ENCODE measurements at places on chromosomes 12 and 14.

DNA sequence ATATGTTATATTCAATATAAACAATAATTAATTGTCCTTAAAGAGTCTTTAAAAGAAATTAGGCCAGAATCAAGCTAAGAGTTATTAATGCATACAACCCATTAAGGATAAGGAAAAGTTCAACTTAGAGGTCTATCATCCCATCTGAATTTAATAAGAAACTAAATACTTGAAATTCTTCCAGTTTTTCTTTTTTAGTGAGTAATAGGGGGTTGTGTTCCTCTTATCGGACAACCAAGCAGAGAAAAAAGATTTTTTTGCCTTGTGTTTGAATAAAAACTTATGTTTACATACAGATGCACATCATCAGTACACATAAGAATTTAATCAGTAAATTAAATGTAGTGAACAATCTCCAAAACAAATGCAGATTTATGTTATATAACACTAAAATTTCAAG is 32.5 kb downstream of the PAWR start:
- DNase-seq = no peak

DNA sequence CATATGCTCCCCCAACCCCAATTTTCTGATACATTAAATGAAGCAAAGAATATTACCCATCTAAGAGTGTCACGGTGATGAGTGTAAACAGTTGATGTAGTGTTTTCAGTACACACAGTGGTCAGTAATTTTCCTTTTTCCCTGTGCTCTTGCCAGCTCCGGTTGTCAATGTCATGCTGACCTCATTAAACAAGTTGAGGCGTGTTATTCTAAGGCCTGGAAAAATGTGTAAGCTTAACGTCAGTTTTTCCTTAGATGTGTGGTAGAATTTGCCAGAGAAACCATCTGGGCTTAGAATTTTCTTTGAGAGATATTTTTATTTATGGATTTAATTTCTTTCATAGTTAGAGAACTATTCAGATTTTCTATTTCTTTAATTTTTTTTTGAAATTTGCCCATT is 11.7 kb upstream of the SERPINA6 start:
- DNase-seq = no peak

- no peak for DNase-seq
Observed at GRCh38 chr14:100834082-100834793, 8.3 kb downstream of the MEG3 start.

GRCh38 chr12:130192642-130193345 is 30.5 kb downstream of the FZD10 start:
- no peak for DNase-seq

DNA sequence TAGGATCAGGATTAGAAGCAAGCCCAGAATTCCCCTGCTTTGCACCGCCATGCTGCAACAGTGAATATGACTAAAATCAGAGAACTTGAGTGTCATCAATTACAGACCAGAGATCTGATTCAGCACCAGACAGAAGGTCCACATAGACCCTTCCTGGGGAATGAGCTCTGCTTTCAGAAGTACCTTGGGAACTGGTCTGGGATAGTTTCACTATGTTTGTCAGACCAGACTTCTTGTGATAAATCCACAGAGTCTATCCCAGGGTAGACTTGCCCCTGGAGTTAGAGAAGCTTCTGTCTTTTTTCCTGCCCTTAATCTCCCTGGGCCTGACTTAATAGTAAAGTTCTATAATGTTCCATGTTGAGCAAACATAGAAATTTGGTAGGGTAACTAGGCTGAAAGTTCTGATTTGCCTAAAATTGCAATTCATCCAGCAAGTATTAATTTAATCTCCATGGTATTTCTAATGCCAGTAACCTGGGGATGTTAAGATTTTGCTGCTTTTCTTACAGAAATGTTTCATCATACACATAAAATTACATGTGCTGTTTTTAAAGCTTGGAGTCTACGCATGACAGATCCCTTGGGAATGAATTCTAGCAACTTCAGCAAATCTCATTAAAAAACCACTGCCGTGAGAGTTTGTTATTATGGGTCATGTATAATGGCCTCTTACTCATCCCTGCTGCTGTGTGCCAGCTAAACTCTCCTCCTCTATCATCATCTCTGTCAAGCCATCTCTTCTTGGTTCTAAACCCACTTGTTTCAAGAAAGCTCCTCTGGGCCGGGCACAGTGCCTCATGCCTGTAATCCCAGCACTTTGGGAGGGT is 61.3 kb upstream of the METAP2 start:
- no peak for DNase-seq

DNA sequence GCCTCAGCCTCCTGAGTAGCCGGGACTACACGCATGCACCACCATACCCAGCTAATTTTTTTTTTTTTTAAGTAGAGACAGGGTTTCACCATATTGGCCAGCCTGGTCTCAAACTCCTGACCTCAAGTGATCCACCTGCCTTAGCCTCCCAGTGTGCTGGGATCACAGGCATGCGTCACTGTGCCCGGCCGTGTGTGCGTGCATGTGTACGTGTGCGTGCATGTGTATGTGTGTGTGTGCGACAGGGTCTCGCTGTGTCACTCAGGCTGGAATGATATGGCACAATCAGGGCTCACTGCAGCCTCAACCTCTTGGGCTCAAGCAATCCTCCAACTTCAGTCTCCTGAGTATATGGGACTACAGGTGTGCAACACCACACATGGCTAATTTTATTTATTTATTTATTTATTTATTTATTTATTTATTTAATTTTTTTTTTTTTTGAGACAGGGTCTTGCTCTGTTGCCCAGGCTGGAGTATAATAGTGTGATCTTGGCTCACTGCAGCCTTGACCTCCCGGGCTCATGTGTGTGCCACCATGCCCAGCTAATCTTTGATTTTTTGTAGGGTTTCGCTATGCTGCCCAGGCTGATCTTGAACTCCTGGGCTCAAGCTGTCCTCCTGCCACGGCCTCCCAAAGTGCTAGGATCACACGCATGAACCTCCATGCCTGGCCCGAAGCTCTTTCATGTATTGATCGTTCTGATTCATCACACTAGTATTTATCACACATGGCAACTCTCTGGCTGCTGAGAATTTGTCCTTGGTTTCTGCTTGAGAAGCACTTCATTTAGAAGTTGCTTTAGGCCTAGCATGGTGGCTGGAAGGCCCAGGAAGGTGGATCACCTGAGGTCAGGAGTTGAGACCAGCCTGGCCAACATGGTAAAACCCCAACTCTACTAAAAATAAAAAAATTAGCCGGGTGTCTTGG is 35.9 kb upstream of the CLIP1 start:
- DNase-seq = no peak

DNA sequence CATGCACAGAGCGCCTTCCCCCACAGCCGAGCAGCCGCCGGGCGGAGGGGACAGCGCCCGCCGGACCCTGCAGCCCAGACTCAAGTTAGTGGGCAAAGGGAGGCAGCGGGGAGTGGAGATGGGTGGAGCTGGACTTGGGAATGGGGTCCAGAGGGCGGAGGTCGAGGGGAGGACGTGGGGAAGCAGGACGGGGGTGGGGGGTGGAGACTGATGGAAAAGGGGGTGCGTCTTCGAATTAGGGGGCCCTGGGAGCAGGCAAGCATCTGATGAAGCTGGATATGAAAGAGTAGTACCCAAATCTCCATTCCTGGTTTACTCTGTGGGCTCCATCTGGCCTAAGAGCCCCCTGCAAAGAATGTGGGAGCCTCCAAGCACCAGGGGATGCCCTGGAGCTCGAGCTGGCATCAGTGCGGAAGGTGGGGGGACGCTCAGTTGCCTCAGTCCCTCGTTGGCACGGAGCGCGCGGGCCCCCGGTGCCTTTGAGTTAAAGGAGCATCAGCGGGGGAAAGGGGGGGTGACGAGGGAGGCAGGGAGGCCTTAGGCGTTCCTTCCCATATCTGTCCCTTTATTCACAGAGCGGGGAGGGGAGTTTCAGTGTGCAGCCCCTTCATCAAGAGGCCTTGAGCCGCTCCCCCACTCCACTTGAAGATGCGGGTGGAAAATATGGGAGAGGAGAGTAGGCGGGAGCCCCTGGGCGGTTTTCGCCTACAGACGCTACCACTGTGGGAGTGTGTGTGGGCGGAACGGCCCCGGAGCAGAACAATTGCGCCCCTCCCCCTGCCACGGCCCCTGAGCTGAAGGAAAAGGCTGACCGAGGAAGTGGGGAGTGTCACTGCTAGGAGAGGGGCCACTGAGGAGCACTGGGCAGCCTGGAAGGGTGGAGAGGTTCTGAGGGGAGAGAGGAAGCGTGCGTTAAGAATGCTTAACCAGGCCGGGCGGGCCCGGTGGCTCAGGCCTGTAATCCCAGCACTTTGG is 644 bp downstream of the NAB2 start:
- DNase-seq = no peak

Measured in NCI-H2081 (cell line).